ENCODE measurements at places on chromosomes 2 and 18.

DNA sequence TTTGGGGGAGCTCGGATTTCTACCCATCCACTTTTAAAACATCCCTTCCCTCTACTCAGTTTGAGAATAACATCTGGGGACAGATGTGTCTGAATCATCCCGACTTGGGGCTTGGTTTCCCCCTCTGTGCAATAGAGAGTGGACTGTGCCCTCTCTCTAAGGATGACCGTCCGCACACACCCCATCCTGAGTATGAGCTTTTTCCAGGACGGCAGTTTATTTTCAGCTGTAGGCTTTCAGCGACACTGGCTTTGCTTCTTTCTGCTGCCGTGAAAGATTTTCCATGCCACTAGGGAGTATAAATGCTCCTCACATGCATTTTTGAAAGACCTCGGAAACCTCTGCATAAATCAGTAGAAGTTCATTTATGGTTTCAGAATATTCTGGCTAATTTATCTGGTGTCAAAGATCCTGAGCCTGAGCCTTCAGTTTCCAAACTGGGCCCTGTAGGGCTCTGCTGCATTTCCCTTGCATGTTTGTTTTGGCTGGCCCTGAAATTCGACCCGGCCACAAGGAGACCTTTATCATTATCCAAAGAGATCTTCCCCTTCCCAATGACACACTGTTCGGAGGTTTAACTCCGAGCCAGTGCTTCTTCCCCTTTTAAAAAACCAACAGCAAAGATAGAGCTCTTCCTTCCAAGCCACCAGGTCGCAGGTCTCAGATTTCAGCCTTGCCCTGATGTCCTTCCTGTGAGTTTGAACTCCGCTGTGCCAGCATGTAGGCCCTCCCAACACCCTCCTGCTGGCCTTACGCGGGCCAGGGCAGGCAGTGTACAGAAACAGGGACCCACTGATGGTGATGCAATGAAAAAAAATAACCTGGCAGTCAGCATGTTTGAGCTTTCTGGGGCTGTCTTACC, 53.3 kb downstream of the FECH start:
- no peak for DNase-seq

DNA sequence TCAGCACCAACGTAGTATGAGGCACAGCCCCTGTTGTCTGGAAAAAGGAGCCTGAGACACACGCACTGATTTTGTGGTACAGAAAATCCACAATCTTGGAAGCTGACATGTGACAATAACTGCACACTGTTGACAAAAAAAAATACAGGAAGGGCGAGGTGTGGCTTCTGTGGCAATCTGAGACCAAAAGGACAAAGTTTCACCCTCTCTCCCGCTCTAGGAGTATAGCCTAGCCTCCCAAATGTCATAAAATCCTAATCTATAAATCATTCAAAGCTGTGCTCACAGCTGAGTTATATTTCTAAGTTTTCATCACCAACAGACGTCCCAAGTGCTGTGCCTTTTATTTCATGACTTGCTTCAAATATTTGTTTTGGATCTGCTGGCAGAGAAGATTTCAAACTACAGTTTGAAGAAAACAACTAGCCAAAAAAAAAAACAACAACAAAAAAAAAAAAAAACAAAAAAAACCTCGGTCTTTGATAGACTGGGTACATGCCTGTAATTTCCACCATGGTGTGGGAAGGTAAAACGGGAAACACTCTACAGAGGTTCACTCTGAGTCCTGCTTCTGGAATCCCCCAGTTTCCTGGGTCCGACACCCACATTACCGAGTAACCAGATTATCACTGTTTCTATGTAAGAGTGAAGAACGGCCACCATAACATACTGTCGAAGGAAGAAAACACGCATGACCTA, 61.0 kb downstream of the C2orf76 start:
- DNase-seq: no peak

DNA sequence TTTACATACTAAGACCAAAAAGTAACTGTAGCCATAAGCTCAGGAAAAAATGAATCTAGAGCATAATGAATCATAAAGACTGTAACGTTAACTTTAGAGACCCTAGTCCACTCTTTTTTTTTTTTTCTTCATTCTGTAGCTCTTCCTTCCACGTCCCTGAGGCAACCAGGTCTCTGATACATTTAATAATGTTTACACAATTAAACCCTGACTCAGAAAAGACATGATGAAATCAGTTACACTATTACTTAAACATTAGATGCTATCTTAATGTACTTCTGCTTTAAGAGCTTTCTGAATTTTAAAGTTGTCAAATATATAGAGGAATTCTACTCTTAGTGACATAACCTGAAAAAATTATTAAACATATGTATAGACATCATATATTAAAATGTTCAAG, 1121.5 kb upstream of the DDX18 start:
- DNase-seq: no peak

DNA sequence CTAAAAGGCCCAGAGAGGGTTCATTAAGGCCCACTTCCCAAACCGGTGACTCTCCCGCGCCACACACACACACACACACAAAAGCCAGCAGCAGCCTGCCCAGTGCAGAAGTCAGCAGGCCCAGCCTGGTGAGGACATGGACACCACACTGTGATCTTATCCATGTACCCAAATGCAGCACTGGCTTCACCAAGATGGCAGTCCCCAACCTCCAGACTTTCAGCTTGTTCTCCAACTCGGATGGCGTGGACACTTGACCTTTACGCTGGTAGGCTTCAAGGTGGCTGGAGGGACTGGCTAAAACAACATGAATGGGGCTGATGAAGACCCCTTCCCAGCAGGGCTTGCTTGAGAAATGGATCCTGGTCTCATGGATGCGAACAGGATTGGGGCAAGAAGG, 50.4 kb downstream of the TNS1 start:
- DNase-seq: no peak

GRCh38 chr18:44341759-44342158, 338.9 kb upstream of the SETBP1 start:
- no peak for DNase-seq

GRCh38 chr18:71849407-71849806, 694.7 kb downstream of the CBLN2 start:
- no peak for DNase-seq

GRCh38 chr18:33584548-33585430, 6.8 kb downstream of the ASXL3 start:
- DNase-seq: no peak

DNA sequence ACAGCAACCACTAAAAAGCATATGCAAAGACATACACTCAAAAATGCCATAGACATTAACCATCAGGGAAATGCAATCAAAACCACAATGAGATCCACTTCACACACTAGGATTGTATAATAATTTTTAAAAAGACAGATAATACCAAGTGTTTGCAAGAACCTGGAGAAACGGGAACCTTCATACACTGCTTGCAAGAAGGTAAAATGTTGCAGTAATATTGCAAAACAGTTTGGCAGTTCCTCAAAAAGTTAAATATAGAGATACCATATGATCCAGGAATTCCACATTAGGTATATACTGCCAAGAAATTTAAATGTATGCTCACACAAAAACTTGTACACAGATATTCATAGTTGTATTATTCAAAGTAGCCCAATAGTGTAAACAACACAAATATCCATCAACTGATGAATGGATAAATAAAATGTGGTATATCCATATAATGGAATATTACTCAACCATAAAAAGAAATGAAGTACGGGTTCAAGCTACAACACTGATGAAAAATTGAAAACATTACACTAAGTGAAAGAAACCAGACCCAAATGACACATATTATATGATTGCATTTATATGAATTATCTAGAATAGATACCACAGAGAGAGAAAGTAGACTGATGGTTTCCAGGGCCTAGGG, 14.7 kb upstream of the CHMP3 start:
- no peak for DNase-seq

- no peak for DNase-seq
Observed at GRCh38 chr2:175175896-175176295, 5.6 kb downstream of the ATP5MC3 start.

DNA sequence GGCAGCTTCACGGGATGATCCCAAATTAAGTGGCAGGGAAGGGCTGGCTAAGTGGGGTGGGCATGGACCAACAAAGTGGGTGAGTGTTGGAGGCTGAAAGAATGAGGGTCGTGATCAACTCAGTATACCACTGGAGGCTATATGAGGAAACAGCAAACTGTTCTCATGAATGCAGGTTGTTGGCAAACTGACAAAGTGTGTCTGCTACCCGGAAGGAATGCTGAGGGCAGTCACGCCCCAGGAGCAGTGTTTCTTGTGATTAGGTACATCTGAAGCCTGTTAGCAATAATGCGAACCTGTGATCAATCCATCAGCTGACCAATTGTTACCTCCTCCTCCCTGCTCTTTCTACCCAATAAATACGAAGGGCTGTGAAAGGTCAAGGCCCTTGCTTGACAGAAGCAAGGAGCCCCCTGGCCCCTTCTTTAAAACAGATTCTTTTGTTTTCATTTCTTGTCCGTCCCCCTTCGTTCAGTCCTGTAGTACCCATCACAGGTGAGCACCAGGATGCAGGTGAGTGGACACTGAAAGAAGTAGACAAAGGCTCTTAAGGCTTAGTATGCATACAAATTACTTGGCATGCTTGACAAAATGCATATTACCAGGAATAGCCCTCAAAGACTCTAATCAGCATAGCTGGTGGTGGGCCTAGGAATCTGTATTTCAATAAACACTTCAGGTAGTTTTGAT, 67.9 kb downstream of the LOXHD1 start:
- DNase-seq: no peak

- DNase-seq: no peak
Observed at GRCh38 chr2:6358985-6359384, 506.7 kb downstream of the CMPK2 start.

DNA sequence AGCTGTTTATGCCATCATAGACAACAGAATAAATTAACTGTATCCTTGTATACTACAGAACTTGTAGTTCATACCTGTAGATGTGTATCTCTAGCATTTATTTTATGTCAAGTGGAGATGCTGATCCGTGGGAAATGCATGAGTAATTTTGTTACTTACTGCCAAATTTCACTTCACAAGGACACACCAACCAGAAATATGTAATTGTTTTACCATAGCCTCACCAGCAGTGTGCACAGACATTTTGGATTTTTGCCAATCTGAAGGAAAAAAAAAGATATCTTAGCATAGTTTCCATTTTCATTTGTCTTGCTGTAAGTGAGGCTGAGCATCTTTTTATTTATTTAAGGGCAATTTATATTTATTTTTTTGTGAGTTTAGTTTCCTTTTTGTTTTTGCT, 265.1 kb upstream of the OSR1 start:
- DNase-seq: no peak

DNA sequence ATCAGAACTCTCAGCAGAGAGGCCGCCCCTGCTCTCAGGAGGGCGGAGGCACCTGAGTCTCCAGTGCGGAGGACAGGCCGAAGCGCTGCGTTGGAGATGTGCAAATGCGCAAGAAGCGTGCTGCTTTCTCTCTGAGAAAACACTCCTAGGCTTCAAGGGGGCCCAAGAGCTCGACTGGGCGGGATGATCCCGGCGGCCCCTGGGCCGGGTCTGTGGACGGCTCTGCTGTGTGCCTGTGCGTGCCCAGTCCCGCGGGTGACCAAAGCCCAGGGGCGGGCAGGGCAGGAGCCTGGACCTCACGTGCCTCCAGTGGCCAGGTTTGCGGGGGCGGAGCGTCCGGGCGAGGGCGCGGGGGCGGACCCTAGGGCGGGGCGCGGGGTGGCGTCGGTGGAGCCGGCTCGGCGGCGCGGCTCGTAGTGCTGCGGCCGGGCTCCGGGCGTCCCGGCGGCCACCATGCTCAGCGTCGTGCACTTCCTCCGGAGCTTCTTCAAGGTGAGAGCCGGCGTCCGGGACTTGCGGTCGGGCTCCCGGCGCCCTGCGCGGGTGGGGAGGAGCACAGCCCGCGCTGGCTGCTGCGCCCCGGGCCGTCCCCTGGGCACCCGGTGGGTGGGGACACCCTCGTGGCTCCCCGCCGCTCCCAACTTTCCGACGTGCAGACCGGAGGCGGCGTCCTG, at the start of gene ARHGEF4:
Gene ARHGEF4 (plus strand): TSS at position 414 of the 674 bp plus-strand sequence. CDS start 40 bp downstream, at position 454.
- DNase-seq: peak; percentile 46

DNA sequence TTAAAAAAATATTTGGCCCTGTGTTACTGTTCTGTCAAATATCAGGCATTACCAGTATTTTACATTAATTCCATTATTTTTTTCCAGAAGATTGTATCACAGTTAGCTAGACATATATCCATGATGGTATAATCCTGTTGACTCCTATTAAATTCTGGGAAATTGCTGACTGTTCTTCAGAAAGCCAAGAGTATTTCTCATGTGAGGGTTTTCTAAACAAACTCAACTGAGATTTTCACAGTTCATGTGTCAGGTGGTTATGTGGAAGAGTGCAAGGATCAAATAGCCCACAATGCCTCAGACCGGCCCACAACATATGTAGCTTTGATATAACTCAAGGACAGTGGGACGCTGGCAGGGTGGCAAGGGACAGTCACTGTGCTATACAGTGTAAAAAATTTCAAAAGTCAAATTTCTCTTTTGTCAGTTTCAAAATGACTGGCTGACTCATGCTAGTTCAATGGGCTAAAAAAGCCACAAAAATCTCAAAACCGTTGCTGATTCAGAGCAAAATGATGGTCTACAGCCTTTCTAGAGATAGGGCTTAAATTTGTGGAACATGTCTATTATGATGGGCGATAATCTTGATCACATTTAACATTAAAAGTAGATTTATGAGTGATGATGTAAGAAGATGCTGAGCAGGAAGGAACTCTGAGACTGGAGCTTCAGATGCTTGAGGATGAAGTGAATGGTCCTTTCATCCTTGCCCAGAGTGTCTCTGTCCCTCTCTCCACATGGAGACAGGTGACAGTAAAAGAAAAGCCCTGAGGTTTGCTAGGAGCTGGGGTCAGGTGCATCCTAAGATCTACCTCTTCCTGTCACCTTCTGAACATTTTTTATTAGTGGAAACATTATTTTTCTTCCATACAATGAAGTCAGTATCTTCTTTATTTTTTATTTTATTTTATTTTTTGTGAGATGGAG, 175.8 kb upstream of the PIEZO2 start:
- no peak for DNase-seq

DNA sequence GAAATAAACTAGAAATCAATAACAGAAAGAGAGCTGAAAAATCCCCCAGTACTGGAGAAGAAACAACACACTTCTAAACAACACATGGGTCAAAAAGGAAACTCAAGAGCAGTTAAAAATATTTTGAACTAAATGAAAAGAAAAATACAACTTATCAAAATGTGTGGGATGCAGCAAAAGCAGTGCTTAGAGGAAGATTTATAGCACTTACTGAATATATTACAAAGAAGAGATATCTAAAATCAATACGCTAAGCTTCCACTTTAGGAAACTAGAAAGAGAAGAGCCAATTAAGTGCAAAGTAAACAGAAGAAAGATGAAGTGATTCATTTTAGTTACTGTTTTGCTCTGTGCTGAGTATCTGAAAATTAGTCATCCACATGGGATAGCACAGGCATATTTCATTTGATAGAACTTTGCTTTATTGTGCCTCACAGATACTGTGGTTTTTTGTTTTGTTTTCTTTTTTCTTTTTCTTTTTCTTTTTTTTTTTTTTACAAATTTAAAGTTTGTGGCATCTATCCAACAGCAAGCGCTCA, 17.0 kb downstream of the TGFA start:
- DNase-seq: no peak

- no peak for DNase-seq
Observed at GRCh38 chr2:196677404-196677803, 37.9 kb downstream of the CCDC150 start.

DNA sequence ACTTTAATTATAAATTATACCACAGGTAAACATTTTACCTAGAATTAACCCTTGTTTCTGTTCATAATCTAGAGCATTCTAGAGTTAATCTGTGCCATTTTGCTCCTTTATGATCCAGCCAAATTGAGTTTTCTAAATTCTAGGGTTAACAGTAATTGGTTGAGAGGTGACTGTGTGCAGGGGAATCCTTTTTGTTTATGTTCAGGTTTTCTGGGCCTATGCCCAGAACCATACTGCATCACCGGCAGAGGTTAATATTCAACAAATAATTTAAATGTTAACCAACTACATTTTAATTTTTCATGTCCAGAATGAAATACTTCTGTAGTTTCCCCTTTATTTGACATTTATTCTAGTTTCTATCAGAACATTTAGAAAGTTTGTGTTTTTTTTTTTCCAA, 32.3 kb downstream of the CARF start:
- no peak for DNase-seq
